ENCODE measurements at places on chromosomes 11 and 22.

GRCh38 chr11:130051082-130051481 lies 18.6 kb upstream of the APLP2 start:
- DNase-seq = no peak

- DNase-seq = no peak
Observed at GRCh38 chr11:62195945-62196344, 5.9 kb downstream of the SCGB1D1 start.

- DNase-seq = no peak
Observed at GRCh38 chr11:38491986-38492385, 1894.0 kb upstream of the RAG2 start.

DNA sequence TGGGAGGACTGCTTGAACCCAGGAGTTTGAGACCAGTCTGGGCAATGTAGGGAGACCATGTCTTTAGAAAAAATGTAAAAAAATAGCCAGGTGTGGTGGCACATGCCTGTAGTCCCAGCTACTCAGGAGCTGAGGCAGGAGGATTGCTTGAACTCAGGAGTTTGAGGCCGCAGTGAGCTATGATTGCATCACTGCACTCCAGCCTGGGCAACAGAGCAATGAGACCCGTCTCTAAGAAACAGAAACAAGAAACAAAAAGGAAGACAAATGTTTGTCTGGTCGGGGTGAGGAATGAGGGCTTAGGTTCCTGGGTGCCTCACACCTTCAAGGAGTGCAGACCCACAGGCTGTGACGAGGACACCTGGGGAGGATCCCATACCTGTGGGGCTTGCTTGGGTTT lies 191.9 kb downstream of the CEP164 start:
- DNase-seq = no peak

- peak; percentile 25 for DNase-seq
Observed at GRCh38 chr22:38657045-38657909, 839 bp downstream of the CBY1 start.

- DNase-seq = no peak
Observed at GRCh38 chr11:124339396-124340141, 19.6 kb upstream of the OR8D2 start.

DNA sequence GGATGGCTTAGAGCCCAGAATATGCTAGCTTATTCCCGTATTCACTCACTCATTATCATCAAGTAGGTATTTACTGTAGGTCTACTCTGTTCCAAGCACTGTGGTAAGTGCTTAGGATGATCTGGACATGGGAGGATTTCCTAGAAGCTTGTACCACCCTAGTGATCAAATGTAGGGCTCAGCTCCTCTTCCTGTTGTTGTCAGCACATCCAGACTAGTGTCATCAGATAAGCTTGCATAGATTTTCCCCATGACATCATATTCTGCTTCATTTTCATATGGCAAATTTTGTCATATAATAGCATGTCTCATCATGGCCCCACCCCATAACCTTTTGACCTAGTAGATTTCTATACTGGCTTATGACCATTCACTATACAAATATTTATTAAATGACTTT lies 19.3 kb upstream of the NUCB2 start:
- no peak for DNase-seq

- DNase-seq = no peak
Observed at GRCh38 chr22:46007848-46008261, 30.9 kb upstream of the WNT7B start.

GRCh38 chr22:23774922-23775436 lies 2.3 kb downstream of the MMP11 start:
- DNase-seq = no peak

GRCh38 chr11:66909181-66909580 lies 49.0 kb downstream of the PC start:
- DNase-seq = no peak

GRCh38 chr11:79461666-79462645 lies 21.1 kb upstream of the TENM4 start:
- DNase-seq = no peak

- no peak for DNase-seq
Observed at GRCh38 chr11:79942090-79942489, 501.3 kb upstream of the TENM4 start.

DNA sequence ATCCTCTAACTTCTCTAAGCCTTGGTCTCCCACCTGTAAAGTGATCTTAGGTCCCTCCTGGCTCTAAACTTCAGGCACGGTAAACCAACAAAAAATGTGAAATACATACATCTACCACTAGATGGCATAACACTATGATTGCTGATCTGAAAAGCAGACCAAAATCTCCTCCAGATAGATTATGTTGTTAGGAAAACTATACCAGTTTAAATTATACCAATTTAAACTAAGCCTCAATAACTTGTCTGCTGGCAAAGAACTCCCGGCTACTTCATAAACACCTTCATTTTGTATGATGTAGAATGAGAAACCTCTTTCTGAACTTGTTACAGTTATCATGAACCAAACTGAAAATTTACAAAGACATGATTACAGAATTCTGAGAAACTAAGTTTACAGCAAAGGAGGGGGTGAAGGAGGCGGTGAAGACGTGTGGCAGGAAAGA lies 85.9 kb downstream of the SBF2 start:
- no peak for DNase-seq

DNA sequence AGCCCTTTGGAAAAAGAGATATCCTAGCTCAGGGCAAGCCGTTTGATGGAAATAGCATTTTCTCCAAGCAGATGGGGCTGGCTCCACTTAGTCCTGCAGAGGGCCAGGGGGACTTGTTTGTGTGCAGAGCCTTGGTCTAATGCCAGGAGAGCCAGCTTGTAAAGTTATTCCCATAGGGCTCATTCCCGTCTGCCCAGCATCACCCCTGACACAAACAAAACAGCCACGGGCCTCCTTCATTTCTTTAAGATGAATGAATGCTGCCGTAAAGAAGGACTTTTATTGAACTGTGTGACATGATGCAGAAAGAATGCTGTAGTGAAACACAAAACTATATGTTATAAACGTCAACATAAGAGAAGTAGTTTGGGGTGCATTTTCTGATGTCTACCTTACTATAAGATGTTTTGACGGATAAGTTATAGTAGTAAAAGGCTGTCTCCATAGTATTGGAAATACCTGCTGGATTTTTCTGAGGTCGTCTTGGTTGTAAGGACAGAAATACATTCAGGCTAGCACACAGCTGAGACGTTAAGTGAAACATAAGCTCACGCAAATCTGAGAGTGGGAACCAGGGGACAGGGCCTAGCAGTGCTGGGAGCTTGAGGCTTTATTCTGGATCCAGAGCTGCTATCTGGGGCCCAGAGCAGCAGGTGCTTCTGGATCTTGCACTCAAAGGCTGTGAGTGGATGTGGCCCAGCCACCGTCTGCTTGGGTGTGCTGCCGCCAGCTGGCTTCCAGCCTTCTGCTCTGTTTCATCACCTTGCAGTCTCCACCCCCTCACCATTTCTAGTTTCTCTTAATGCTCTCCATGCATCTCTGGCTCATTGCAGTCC lies 53.3 kb downstream of the NCAM1 start:
- no peak for DNase-seq

- DNase-seq = no peak
Observed at GRCh38 chr11:116517077-116517476, 255.7 kb downstream of the BUD13 start.

DNA sequence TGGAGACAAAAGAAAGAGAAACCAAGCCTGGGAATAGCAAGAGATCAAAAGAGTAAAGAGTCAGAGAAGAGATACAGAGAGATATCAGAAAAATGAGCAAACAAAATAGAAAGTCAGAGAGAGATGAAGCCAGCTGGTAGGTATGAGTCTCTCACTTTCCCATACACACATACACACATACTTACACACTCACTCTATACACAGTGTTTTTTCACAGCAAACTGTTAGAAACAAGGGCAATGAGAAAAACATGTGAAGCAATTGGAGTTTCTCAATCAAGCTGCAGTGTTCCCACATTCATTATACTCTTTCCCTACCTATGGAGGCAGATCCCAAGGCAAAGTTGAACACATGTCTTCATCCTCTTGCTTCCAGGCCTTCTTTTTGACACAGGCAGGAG lies 2.6 kb upstream of the NLRP10 start:
- no peak for DNase-seq

DNA sequence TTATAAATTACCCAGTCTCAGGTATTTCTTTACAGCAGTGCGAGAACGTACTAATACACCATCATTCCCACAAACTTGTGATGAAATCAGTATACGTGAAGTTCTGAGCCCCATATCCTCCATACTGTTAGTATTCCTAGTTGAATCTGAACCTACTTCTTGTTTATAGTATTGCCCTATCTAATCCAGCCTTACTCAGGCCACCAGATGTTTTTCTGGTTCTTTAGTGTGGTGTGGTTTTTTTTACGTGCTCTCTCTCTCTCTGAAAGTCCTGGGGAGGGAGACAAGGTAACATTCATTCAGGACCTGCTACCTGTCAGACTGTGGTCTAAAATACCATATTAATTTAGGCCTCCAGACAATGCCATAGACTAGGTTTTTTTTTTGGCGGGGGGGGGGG lies 47.6 kb upstream of the TEAD1 start:
- DNase-seq = no peak

DNA sequence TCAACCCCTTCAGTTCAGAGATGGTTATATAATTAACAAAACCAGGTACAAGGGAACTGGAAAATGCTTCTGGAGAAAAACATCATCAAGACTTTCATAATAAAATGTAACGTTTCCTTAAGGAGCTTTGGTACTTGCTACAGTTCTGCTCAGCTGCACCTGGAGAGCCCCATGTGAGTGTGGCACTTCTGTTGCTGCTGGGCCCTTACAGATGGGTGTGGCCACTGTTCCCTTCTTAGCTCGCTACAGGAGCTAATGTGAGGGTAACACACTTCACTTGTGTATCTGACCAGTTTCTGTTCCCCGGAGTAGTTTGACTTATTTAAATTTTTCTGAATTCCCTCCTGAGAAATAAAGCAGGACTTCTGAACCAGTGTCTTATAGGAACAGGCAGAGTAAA lies 4.0 kb downstream of the POU2AF3 start:
- DNase-seq = no peak

DNA sequence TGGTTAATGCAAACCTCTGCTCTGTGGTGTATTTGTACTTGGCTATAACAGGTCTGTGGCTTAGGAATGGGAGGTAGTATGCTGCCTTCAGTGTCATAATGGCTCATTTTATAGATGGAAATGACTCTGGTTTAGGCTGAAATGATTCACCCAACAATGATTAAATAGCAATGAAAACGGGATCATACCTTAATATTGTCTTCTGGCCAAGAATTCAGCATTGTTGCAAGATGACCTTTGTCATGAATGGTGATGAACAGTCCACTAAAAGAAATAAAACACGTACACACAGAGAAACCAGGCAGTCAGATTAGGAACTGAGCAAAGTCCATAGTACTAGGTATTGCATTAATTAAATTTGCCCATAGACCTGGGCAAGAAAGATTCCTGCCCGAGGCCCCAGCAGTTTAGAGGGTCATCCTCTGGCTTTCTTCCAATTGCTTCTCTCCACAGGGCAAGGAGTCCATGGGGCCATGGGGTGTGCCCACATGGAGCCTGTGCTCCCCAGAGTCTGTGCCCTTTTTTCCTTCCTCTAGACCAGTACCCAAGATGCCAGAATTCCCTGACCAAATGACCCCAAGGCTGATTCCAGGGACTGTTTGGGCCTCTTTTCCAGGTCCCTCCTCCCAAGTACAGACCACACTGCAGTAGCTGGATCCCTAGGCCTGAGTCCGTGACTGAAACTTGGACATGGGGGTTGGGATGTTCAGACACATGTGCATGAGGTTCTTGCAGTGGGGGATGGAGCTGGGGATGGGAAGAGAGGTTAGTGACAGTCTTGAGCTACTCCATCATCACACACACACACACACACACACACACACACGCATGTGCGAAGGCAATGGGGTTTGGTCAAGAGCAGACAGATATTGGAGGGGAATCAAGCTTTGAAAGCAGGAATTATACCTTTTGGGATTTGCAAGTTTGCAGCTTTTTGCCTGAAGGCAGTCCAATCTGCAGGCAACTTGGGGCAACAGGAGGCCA lies 134.2 kb downstream of the CCDC81 start:
- no peak for DNase-seq

- DNase-seq = no peak
Observed at GRCh38 chr11:3896644-3897043, 41.2 kb downstream of the STIM1 start.

- no peak for DNase-seq
Observed at GRCh38 chr11:62372871-62373270, 35.6 kb downstream of the ASRGL1 start.

DNA sequence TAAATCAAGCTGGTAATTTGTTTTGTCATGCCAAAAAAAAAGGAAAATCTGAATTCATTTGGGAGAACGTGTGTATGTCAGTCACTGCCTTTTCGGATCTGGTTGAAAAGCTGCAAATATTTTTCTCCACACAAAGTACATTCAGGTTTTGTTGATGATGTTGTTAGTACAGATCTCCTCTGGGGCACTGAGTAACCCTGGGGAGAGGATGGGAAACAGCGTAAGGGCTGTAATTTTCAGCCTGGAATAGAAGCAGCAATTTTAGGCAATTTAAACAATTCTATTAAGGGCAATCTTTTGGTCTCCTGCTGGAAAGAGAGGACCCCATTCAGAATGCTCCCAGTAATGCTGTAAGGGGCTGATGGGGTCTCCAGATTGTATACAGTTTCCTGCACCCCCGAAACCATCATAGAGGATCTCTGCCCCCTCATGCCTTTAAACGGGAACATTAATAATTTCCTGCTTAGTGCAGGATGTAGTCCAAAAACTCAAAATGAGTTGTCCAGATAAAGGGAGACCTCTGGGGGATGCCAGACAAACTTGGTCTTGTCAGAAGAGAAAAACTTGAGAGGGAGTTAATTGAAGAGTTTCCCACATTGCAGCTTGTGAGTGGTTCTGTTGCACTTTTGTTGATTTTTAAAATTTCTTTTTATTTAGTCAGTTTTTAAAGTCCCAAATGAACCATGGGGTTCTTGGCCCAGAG lies 132.3 kb downstream of the COMMD9 start:
- no peak for DNase-seq

DNA sequence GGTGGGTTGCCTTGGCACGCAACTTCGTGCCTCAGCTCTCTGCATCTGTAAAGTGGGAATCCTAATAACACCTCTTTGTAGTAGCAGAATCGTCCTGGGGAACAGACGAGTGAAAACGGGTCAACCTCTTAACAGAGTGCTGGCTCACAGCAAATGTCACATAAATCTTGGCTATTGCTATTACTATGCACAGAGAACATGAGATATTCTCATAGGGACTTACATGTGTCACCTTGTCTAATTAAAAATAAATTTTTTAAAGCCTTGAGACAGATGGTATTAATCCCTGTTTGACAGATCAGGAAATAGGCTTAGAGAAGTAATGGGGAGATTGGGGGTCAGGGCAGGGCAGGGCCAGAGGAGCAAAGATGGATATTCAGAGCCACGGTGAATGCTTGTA lies 44.3 kb upstream of the IGSF9B start:
- no peak for DNase-seq

DNA sequence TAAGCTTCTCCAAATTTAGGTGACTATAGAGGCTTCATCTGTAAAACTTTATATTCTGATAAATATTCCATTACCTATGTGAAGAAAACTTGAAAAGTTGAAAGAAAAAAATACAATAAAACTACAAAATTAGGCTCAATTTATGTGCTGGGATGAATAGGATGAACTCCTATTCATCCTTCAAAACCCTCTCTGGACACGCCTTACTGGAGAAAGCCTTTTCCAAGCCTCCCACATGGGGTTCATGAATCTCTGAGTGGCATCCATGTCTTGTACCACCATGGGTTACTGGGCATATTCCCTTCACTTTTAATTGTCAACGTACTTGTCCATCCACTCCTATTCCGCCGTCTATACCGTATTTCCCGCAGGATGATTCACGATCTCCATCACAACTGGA lies 55.7 kb downstream of the MN1 start:
- DNase-seq = no peak

GRCh38 chr11:69834251-69834650 lies 15.0 kb upstream of the FGF3 start:
- DNase-seq = no peak

- no peak for DNase-seq
Observed at GRCh38 chr11:128644576-128644975, 49.3 kb upstream of the FLI1 start.

Measured in stimulated activated CD4-positive, alpha-beta T cell treated with anti-CD3 and anti-CD28 coated beads, Interleukin-12 subunit alpha, Interleukin-12 subunit beta, amount 100 ng/mL, for 48 hours (primary cell).